ENCODE measurements at places on chromosomes 1 and 21.

GRCh38 chr21:29534448-29534847, 235.7 kb downstream of the BACH1 start:
- no peak for DNase-seq

- no peak for DNase-seq
These were observed 6.3 kb upstream of the ZNF683 start for GRCh38 chr1:26378879-26379251.

- DNase-seq = no peak
These were observed 54.4 kb upstream of the ADARB1 start for GRCh38 chr21:45019887-45020537.

DNA sequence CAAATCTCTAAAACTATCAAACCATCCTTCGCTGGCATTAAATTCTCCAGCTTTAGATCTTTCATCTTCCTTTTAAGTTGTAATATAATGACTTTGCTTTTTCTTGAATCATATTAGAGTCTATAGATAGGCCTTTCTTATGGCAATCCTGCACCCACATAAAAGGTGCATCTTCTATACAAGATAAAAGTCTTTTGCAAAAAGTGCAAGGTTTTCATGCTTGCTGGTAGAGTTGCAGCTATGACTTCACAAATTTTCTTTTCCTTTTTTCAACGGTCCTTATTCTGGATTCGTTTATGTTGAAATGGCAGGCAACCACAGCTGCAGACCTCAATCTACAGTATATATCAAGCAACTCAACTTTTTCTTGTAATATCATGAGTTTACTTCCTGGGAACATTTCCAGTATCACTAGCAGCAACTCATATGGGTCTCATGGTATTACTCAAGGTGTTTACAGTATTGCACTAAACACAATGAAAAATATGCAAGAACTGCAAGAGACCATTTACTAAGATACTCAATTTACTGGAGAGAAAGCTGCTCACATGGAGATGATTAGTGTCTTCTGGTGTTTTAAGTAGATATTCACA, 22.1 kb downstream of the OMA1 start:
- no peak for DNase-seq

DNA sequence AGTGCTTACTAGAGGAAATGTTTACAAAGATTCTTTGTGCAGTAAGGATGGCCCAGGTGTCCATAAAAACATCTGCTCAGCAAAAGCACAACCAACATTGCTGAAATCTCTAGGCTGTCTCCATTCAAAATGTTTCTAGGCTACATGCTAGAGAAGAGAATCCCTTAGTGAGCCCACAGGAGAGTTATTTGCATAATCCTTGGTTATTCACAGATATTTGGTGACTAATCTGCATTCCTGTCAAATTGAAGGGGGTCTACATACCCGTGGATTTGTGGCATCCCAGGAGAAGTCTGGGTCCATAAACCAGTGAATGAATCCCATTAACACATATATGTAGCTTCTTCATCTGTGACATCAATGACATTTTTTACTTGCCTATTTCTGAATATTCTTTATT, 261.3 kb upstream of the ESRRG start:
- DNase-seq = no peak

DNA sequence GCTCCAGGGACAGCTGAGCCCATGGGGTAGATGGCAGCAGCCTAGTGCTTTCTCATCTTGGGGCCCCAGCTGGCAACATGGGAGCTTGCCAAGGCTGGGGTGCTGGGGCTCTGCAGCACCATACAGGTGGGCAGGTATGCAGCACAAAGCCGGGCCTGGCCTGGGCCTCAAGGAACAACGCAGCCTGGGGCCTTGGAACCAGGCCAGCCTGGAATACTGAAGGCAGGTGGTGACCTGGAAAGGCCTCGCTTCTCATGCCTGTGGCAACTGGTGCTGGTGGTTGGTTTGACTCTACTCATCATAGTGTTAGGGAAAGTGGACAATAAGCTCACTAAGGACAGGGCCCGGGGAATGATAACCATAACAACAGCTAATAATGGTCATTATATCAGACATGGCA, 27.0 kb upstream of the SDHB start:
- DNase-seq = no peak

GRCh38 chr1:26530895-26531598, 1.5 kb downstream of the RPS6KA1 start:
- peak; percentile 89 for DNase-seq

GRCh38 chr1:244006961-244007360, 44.1 kb upstream of the ZBTB18 start:
- no peak for DNase-seq

GRCh38 chr1:113946112-113946511, 17.0 kb downstream of the HIPK1 start:
- DNase-seq = no peak

DNA sequence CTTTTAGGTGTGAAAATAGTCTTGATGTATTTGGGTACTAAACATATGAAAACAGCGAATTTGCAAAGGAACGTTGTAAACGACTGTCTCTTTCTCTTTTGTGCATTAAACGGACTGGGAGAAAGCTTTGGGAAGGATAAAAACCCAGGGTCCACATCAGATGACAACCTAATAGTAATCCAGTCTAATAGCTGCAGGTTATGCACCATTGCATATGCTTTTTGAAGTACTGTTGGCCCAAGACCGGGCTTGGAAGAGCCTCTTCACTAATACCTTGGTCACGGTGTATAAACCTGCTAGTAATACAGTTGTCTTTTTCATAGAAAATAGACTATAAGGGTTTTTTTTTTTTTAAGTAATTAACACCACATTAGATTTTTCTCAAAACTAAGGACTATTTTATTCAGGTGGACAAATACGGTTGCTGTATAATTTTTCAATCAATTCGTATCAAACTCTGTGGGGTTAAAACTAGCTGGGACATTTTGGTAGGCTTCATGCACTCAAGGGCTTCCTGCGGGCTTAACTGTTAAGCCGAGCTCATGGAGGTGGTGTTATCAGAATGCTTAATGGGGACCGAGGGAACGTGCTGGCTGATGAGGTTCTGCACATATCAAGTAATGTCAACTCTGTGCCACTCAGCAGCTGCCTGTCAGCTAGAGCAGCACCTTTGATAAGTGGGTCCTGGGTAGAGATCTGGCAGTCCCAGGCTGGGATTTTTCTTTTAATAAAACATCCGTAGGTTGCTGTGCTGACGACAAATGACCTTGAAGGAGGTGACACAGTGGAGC, 2.1 kb downstream of the RYR2 start:
- DNase-seq = no peak

GRCh38 chr21:35559829-35560225, 500.5 kb downstream of the SETD4 start:
- no peak for DNase-seq

DNA sequence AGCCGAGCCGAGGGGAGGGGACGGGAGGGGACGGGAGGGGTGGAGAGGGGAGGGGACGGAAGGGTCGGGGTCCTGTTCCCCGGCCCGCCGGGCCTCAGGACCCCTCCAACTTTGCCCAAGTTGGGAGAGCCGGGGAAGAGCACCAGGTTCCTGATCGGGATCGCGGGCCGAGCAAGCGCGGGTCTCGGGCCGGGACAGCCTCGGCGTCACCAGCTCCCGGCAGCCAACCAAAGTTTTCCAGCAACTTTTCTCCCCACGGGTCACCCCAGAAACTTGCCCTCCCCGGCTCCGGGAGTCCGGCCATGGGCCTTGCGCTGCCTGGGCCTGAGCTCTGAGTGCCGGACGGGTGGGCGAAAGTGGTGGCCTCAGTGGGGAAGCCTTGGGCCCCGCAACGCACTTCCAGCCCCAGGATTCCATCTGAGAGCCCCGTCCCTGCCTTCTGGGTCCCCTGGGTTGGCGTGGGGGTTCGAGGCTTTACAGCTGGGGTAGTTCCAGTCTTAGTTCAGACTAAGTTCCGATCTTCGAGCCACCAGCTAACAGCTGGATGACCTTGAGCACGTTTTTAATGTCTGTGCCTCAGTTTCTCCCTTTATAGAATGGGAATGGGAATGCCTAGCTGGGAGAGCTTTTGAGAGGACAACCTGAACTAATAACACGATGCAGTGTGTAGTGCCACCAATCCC, 458 bp downstream of the ZC3H12A start:
- DNase-seq = no peak

DNA sequence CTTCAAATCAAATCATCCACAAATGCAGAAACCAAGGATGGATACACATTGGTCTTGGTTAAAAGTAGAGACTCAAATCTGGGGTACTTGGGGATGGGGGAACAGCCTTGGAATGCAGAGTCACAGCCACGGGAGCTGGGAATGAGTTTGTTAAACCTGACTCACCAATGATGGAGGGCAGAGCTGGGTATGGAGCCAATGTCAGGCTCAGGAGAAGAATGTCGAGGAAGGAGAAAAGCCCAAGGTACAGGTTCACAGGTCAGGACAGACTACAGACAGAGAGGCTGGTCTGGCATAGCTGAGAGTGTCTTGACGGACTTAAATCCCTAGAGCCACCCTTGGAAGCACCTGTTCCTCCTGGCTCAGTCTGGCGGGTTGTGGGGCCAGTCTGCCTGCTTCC, 237.6 kb downstream of the NTNG1 start:
- no peak for DNase-seq

GRCh38 chr1:245528258-245528635, 373.5 kb downstream of the KIF26B start:
- no peak for DNase-seq

DNA sequence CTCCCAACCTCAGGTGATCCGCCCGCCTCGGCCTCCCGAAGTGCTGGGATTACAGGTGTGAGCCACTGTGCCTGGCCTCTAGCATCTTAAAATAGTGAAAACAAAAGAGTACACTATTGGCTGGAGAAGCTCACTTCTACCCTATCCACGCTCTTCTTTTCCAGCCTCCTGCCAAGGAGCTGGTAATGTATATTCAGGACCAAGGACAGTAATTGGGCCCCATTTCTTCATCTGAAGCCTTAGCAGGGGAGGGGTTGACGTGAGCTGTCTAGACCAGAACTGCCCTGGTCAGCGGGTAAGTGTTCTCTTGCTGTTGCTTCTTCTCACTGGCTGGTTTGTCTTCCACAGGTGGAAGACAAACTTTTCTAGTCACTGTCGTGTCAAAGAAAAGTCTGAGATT, 70.2 kb downstream of the DNM3 start:
- DNase-seq = no peak

DNA sequence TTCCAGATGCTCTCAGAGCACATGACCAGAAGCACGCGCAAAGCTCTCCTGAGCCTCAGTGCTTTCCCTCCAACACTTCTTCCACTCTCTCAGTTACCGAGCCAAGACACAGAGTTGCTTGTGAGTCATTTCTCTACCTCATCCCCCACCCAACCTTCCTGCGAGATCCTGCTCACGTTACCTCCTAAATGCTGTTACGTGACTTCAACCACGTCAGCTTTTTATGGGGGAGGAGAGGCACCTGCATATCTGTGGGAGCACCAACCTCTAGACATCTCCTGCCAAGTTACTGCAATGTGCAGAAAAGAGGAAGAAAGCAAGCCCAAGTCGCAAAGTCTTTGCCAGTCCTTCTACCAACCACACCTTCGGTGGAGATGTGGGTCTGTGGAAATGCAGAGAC, 27.2 kb upstream of the ERG start:
- DNase-seq = no peak

DNA sequence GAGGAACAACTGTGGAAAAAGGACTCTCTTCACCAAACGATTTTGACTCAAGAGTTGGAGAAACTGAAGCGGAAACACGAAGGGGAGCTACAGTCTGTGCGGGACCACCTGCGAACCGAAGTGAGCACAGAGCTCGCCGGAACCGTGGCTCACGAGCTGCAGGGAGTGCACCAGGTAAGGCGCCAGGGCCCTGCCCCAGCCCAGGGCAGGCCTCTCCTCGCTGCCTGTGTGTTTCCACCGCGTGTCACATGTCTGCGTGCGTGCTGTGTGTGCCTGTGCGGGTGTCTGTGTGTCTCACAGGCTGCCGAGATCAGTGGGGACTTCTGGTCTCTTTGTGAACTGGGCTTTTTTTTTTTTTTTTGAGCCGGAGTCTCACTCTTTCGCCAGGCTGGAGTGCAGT, 43.0 kb downstream of the PCNT start:
- DNase-seq = no peak

DNA sequence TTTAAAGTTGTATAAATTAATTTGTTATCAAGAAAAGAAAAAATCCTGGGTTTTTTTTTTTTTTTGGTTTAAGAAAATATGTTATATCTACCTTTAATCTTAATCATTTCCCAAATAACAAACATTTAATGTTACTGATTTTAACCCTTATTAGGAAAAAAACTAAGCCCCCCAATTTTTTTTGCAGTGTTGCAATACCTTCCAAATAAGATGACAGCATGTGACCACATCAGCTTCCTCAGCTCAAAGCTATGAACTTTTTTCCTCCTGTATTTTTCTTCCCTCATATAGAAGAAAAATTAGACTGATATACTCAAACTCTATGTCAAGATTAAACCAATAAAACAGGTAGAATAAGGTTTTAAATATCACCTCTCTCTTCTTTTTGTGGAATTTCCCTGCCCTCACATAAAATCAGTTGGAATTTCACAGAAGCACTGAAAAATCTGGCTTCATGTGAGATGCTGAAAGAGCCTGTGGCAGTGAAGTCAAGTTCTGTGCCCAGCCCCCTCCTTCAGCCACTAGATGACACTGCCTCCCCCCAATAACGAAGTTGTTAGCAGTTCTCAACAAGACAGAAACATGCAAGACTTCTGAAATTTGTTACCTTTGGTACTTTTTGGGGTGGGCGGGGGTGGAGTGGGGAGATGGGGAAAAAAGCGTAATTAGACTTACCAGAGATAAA, 9.6 kb upstream of the SMYD2 start:
- DNase-seq = no peak

DNA sequence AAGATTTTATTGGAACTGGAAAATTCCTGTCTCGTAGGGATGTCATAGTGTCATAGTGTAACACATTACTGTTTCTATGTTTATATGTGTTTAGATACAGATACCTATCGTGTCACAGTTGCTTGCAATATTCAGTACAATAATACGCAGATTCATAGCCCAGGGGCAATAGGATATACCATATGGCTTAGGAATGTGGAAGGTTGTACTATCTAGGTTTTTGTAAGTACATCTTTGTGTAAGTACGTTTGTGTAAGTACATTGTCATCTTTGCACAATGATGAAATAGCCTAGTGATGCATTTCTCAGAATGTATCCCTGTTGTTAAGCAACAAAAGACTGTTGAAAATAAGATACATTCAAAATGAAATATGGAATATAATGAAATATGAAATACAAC, 68.9 kb downstream of the CAMTA1 start:
- no peak for DNase-seq

DNA sequence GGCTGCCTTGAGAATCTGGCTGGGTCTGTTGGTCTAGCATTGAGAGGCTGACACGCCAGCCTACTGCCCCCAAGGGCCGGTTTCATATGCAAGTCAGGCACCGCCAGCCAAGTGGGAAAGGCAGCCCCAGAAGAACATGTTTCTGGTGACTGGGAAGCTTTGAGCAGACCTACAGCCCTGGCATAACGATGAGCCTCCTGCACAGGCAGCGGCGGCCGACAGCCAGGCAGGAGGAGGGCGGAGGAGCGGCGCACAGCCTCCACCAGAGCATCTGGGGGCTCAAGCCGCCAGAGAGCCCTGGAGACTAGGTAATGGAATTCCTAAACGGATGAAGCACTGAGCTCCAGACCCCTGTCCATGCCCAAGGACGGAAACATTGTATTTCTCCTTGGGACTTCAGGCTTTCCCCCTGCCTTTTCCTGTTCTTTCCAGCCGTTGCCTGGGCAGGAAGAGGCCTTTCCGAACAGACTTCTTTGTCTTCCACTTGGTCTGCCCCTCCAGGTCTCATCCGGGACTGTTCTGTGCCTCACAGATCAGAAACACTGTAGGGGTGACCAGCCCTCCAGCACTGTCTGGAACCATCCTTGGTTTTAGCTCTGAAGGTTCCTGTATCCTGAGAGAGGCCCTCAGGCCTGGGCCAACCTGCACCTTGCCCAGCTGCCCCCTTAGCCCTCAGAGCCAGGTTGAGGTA, 59.5 kb downstream of the IRF2BP2 start:
- no peak for DNase-seq
